ENCODE measurements at places on chromosomes 5 and 9.
A peak's percentile ranks its signal among the peaks of the same experiment; 100 is the strongest.

DNA sequence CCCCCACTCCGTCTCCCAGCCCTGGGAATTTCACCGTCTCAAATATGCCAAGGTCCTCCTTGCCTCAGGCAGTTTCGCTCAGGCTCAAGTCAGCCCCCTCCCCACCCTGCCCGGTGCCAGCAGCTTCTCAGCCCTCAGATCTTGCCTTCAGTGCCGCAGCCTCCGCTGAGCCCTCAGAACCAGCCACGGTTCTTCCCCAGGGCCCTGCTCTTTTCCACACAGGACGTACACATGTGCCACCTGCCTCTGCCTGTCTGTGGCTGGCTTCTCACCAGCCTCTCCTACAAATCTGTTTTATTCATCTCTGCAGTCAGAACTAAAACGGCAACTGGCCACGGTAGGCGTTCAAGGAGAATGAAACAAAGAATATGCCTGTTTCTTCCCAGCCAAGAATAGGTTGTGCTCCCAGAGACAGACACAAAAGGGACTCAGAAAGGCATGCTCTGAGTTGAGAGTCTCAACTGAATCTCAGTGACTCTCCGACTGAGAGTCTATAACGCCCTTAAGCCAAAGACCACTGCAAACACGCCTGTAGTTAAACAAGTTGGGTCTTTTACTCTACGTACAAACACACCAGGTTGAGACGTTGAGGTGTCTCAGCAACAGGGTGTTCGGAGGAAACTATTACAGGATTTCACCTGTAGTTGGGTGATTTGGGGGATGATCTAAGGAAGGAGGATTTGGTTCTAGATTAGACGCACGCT, 10.6 kb upstream of the GRIN1 start:
- DNase-seq = no peak

GRCh38 chr9:13939134-13939533, 374.8 kb downstream of the NFIB start:
- no peak for DNase-seq

GRCh38 chr9:21871256-21871975, 69.0 kb downstream of the MTAP start:
- no peak for DNase-seq

- DNase-seq = no peak
Measured at GRCh38 chr9:104944871-104945270, 16.9 kb upstream of the ABCA1 start.

GRCh38 chr5:148014276-148014675, 49.5 kb upstream of the SPINK5 start:
- no peak for DNase-seq

- peak; percentile 69 for DNase-seq
Measured at GRCh38 chr5:4862500-4862899, 277.6 kb upstream of the ADAMTS16 start.

DNA sequence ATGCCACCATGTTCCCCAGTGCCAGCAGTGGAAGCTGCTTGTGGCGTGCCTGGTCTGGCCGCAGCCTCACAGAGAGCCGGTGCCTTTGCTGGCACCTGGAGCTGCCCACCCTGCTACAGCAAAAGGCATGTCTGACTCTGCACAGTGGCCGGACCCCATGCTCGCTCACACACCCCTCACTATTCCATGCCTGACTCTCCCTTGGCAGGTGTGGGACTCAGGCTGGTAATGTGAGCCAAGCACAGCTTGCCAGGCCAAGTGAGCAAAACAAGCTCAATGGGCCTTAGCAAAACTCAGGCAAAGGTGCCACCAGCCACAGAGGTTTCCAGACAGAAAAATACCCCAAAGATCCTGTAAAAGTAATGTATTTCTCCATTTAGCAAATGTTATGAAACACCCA, 15.5 kb downstream of the GNA14 start:
- no peak for DNase-seq

GRCh38 chr5:134171972-134172371, 4.8 kb downstream of the SKP1 start:
- DNase-seq = no peak

GRCh38 chr5:178208540-178209227, 4.4 kb downstream of the HNRNPAB start:
- peak; percentile 30 for DNase-seq

GRCh38 chr5:32936329-32936728, 225.2 kb downstream of the NPR3 start:
- no peak for DNase-seq

DNA sequence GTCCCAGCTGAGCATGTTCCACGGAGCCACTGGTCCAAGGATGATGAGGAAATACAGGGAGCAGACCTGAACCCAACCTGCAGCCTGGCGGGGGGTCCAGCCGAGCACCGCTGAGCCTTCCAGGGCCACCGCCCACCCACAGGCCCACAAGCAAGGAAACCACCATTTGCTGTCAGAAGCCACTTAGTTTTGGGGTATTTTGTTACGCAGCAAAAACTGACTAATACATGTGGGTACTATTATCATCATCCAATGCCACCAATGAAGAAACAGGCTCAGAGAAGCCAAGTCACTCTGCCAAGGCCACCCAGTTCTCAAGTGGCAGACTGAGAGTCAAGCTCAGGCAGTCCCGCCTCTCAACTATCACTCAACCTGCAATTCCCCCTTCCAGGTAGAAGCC, 48.0 kb upstream of the RXRA start:
- DNase-seq = no peak

DNA sequence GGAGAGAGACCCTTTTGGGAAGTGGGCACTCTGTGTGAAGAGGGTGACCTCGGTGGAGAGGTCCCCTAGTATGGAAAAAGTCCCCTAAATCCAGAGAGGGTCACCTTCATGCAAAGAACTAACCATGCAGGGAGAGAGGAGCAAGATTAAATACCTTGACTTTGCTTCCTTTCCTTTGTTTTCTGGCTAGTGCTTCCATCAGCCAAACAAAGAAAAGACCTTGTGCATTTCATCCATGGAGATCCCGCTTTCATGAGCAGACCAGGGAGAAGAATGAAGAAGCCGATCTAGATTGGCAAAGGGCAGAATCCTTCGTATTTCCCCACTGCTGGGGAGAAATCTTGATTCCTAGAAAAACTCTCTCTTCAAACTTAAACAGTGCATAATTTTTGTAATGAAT, 813.3 kb upstream of the CDH6 start:
- no peak for DNase-seq

DNA sequence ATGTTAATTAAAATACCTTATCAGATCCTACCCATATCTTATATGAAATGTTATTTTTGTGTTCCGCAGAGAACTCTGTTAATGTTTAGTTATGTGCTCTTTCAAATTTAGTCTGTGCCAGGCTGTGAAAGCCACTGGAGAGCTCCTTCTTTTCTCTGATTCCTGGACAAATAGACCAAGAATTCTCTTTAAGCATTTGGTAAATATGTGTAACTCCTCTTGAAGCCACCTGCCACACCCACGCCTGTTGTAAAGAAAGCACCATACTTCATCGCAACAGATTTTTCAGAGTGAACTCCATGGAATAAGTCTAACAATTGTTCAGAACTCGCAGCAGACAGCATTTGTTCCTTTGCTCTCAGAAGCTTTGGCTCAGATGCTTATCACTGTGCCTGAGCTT, 301.1 kb downstream of the FAM170A start:
- no peak for DNase-seq

- no peak for DNase-seq
Measured at GRCh38 chr5:111254613-111255012, 30.4 kb downstream of the CAMK4 start.

DNA sequence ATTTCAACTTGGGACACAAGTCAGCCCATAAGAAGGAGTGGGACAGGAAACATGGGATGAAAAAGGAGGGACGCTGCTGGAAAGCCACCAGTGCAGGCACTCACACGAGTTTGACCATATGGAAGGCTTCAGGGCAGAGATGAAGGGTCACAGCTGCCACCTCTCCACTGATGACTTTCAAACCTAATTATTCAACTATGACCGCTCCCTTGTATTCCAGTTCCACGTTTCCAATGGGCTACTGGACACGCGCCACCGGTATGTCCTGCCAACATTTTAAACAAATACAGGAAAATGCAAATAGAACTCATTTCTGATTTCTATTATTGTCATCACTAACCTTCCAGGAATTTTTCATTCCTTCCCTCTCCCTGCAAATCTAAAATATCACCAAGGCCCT, 134.7 kb downstream of the SLC1A3 start:
- no peak for DNase-seq

GRCh38 chr9:105257809-105258208, 13.4 kb downstream of the SLC44A1 start:
- no peak for DNase-seq

GRCh38 chr9:70962761-70963440, 158.5 kb downstream of the TRPM3 start:
- no peak for DNase-seq

DNA sequence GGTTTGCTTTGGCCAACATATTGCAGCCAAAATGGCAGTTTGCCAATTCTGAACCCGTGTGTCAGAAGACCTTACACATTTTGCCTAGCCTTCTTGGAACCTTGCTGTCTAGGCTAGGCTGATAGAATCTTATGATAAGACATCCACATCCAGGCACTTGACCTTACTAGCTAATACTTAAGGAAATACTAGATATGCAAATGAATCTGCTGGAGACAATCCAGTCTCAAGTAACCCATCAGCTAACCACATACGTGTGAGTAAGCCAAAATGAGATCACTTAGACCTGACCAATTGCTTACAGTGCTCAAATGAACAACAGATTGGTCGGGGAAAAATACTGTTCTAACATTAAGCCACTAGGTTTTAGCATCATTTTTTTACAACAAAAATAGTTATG, 1504.6 kb upstream of the CDH9 start:
- no peak for DNase-seq

GRCh38 chr9:27847818-27848217, 274.5 kb upstream of the C9orf72 start:
- no peak for DNase-seq

- no peak for DNase-seq
Measured at GRCh38 chr5:9198394-9198793, 347.5 kb downstream of the SEMA5A start.

- no peak for DNase-seq
Measured at GRCh38 chr9:125966959-125967711, 220.0 kb downstream of the PBX3 start.

DNA sequence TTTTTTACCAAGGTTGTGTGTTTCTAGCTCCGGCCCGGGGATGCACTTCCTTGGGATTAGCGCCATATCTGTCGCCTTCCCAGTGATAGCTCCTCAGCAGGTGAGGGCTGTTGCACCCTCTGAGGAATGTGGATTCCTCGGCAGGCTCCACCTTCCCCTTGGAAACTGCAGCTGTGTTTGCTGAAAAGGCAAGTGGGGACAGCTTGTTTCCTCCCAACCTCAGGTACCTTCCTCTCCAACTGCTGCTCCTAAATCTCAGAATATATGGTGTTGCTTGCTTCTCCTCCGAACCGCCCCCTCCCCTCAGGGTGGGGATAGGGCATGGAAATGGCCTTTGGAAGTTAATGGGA, 1.3 kb downstream of the SLC1A1 start:
- no peak for DNase-seq

DNA sequence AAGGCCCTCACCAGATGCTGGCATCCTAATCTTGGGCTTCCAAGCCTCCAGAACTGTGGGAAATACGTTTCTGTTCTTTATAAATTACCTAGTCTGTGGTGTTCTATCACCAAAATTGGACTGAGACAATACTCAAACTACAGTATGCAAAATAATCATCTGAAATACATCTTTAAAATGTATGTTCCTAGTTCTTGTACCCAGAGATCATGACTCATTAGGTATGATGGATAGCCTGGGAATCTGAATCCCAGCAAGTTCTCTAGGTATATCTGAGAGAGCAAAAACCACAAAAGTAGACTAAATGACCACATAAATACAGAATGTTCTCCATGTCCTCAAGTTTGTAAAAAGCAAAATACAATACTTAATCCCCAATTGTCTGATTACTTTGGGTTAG, 166.3 kb downstream of the YIPF5 start:
- DNase-seq = no peak

GRCh38 chr9:84343111-84343521, 2.6 kb upstream of the SLC28A3 start:
- no peak for DNase-seq

GRCh38 chr5:178466342-178466741, 123.9 kb downstream of the COL23A1 start:
- DNase-seq = no peak

DNA sequence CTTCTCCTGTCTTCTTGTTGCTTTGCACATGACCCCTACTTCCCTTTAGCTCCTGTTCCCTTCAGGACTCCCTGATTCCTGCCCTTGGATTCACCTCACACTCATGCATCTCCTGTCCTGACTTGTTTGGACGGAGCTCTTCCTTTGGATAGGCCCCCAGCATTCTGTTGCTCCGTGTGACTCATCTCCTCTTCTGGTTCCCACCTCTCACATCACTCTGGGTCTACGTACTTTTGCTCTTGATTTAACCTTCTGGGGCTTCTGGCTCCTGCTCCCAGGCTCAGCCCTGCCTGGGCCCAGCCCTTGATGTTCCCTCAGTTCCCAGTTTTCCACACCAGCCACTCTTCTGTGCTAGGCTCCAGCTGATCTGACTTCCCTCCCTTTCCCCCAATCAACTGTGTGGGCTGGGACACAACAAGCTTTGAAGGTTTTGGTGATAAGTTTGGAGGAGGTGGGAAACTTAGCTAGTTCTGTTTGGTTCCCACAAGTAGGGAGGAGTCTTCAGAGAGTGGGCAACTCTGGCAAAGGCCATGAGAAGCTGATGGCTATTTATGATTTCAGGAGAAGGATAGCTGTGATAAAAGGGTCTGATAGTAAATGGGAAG, 331.5 kb downstream of the ARHGEF28 start:
- DNase-seq = no peak

- no peak for DNase-seq
Measured at GRCh38 chr9:38214432-38214831, 145.4 kb upstream of the SHB start.

GRCh38 chr5:21831145-21831787, 1021.9 kb downstream of the CDH12 start:
- no peak for DNase-seq

- no peak for DNase-seq
Measured at GRCh38 chr9:2662496-2662895, 40.9 kb downstream of the VLDLR start.

DNA sequence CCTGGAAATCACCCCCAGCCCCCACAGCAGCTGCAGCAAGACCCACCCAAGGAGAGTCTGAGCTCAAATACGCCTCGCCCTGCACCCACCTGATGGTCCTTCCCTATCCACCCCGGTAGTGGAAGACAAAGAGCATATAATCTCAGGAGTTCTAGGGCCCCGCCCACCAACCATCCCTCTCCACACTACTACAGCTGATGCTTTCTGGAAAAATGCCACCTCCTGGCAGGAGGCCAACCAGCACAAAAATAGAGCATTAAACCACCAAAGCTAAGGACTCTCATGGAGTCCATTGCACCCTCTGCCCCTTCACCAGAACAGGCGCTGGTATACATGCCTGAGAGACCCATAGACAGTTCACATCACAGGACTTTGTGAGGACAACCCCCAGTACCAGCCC, 22.5 kb upstream of the NIPSNAP3A start:
- no peak for DNase-seq

- DNase-seq = peak; percentile 37
Measured at GRCh38 chr9:125332527-125332926, 70.9 kb downstream of the GAPVD1 start.

- no peak for DNase-seq
Measured at GRCh38 chr9:78753039-78753438, 456.1 kb downstream of the PSAT1 start.

Data from Kasumi-1 (cell line).